Vagina (tissue), 2 donors: ENCODE measurements at places on chromosomes 16 and 17.

- no peak for DNase-seq
Measured at GRCh38 chr17:17693253-17694168, 12.3 kb downstream of the RAI1 start.

DNA sequence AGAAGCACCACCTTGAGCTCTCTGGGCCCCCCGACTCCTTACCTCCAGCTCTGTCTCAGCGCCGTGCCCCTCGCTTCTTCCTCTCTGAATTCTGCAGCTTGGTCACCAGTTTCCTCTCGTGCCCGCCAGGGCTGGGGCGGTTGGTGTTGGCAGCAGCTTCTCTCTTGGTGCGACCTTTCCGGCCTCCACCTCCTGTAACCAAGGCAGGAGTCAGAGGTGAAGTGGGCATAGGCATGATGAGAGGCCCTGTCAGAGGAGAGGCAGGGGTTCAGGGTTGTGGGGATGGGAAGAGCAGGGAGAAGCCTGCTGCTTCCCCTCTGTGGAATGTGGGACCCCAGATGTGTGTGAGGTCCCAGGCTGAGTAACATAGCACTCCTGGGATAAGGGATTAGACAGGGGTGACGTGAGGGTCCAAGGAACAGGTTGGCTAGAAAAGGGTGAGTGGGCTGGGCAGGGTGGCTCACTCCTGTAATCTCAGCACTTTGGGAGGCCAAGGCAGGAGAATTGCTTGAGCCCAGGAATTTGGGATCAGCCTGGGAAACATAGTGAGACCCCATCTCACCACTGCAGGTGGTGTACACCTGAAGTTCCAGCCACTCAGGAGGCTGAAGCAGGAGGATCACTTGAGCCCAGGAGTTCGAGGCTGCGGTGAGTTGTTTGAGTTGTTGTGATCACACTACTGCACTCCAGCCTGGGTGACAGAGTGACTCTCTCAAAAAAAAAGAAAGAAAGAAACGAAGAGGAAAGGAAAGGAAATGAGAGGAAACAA is 626 bp downstream of the NUPR1 start:
- no peak for DNase-seq

- DNase-seq: no peak
Measured at GRCh38 chr16:46690281-46691178, 1.1 kb downstream of the ORC6 start.

GRCh38 chr16:73448970-73449369 is 401.0 kb upstream of the ZFHX3 start:
- no peak for DNase-seq

DNA sequence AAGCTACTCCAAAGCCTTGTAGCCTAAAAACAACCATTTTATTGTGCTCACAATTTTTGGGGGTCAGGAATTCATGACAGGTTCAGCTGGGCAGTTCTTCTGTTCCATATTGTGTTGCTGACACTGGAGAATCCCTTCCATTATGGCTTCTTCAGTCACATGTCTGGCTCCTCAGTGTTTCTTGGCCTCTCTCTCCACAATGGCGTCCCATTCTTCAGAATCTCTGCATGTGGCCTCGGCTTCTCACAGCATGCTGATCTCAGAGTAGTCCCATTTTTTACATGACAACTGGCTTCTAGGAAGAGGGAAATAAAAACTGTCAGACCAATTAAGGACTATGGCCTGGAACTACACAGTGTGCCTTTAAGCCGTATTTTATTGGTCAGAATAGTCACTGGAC is 49.7 kb downstream of the NF1 start:
- DNase-seq: no peak

DNA sequence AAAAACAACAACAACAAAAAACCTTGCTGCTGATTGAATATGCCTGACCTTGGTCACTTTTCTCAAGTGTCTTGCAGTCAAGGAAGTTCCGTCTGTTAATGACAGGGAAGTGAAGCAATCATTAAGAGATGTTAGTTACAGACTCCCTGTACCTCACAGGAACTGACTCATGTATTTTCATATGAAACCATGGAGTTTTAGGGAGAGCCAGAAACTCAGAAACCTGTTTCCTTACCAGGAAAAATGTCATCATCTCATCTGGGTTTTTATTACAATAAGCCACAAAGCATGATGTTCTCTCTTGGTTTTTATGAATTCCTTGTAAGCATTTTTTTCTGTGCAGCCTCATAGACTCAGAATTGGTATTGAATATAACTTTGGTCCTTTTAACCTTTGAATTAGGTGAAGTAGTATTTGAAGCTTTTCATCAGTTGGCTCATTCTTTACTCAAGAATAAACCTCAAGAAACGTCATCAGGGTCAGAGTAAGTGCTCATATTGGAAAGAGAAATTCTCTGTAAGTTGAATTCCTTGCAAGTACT is 10.3 kb downstream of the LYRM1 start:
- DNase-seq: no peak

GRCh38 chr17:6940186-6940649 is 55.6 kb upstream of the ALOX12 start:
- no peak for DNase-seq

DNA sequence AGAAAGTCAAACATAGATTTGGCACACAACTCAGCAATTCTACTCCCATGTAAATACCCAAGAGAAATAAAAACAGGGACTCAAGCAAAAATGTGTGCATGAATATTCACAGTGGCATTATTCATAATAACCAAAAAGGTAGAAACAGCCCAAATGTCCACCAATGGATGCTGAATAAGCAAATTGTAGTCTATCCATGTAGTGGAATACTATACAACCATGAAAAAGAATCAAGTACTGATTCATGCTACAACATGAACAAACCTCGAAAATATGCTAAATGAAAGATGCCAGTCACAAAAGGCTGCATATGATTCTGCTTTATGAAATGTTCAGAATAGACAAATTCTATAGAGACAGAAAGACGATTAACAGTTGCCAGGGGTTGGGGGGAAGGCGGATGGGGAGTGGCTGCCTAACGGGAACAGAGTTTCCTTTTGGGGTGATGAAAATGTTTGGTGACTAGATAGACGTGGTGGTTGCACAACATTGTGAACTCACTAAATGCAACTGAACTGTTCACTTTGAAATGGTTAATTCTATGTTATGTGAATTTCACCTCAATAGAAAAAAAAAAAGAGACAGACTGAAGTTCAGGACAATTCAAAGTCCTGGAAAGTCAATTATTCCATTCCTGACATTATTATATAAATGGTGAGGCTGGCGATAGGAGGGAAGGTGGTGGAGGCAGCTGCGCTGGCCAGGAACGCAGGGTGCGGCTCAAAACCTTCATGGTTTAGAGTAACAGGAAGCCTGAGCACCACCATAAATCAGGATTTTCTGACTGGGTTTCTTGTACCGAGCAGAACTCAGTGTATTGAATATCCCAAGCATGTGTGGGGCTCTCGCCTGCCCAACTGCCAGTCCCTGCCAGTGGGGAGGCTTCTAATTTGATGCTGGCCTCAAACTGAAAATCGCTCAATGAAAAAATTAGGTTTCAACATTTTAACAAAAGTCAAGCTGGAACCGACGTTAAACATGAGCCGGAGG is 300.9 kb downstream of the C16orf95 start:
- no peak for DNase-seq

DNA sequence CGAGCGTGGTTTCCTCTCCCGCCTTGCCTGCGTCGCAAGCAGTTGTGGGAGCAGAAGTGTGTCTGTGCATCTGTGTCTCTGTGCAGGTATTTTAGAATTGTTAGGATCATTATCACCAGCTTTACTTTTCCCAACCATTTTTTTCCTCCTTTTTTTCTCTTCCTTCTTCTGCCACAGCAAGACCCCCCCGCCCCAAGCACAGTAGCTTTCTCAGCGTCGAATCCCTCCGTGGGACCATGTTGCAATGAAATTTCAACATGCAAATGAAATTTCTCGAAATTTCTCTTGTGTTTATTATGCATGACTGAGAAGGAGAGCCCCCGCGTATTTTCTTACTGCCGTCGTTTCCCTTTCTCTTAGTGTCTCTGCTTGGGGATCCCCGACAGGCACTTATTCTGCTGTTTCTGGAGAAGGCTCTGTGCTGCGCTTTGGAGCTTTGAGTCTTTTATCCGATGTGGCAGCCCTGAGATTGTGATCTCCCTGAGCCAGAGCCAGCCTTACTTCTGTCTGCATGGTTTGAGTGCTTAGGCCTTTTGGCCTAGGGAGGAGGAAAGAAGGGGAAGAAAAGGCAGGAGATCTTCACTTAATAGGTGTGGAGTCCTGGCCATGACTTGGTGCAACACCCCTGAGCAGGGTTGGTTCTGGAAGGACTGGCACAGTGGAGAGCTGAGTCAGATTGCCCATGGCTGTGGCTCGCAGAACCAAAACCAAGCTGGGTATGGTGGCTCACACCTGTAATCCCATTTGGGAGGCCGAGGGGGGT is 5.0 kb downstream of the ARMC7 start:
- DNase-seq: no peak
